ENCODE measurements at places on chromosomes 12 and 14.

GRCh38 chr14:90056826-90057225 is 5.0 kb upstream of the KCNK13 start:
- no peak for DNase-seq

DNA sequence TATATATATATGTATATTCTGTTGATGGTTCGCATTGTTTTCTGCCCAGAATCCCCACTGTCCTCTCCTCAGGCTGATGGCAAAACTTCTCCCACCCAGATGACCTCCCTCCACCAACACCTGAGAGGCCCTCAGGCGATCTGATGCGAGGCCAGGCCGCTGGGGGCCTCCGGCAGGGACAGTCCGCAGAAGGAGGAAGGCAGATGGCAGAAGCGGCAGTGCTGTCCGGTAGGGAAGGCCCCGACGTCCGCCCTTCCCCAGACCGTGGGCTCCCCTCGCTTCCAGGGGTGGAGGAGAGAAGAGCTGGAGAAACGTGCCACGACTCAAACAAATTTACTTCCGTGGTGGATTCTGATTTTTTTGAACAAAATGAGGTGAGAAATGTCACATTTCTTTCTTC is 178.3 kb upstream of the RGS6 start:
- DNase-seq: no peak

DNA sequence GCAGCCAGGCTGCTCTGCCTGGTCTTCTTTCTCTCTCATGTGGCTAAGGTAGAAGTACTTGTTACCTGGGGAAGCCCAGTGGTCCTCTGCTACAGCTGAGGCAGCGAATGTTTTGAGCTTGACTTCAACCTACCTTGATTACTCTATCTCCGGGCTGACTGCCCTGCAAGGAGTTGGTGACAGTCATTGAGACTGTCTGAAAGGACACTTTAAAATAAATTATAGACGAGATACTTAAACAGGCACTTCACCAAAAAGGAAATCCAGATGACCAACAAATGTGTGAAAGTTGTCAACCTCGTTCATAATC is 474 bp upstream of the CIT start:
- no peak for DNase-seq

GRCh38 chr12:81070846-81071245 is 7.0 kb upstream of the ACSS3 start:
- DNase-seq: no peak

DNA sequence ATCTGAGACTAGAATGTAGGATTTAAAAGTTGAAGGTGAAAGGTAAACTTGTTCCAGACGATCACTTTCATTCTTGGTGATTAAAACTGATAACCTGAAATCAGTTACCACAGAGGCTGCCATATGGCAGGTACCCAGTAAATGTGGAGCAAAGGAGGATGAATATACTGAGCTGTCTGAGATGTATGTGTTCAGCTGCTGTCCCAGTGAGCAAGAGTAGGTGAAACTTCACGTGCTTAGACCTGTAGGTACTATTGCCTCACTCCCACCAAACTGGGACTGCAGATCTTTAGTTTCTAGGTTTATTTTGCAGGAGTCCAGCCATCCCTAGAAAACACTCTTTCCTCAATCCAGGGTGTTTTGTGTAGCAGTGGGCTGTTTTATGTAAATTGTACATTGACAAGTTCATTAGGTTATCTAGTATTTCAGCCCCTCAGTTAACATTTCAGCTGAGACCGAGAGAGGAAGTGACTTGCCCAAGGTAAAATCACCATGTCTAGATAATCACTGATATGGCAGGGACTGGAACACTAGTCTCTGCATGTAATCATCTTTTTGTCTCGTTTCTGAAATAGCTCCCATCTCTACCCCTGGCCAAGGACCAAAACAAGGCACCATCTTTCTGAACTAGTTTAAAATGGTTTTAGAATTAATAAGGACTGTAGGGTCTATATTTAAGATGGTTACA is 62.7 kb downstream of the ATG14 start:
- DNase-seq: no peak

- no peak for DNase-seq
Measured at GRCh38 chr14:23018107-23018506, 8.2 kb upstream of the C14orf93 start.

GRCh38 chr12:93323625-93324329 is 53.9 kb upstream of the NUDT4 start:
- no peak for DNase-seq

- no peak for DNase-seq
Measured at GRCh38 chr14:74898694-74899093, 17.0 kb downstream of the DLST start.

DNA sequence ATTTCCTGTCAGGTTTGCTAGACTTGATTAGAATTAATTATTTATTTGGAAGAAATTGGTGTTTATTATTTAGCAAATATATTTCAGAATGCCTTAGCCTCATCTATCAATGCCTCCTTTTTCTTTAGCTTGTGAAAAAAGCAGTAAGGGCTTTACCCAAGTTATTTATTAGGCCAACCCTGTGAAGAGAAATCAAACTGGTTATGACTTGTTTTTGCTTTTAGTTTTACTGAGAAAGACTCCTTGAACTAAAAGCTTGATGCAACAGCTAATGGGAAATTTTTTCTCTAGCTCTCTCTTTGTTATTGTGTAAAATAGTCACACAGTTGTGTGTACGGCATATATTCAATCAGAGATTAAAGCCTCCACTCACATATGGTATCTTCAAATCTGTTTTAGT is 306.8 kb downstream of the DIO2 start:
- DNase-seq: no peak

- no peak for DNase-seq
Measured at GRCh38 chr14:36870776-36871175, 209.1 kb downstream of the PAX9 start.

- no peak for DNase-seq
Measured at GRCh38 chr14:24072436-24072835, 1.1 kb downstream of the CPNE6 start.

- no peak for DNase-seq
Measured at GRCh38 chr14:69324341-69324931, 64.5 kb downstream of the GALNT16 start.

GRCh38 chr12:124963211-124963610 is 25.7 kb downstream of the DHX37 start:
- no peak for DNase-seq

- DNase-seq: no peak
Measured at GRCh38 chr12:22116376-22116775, 70.4 kb downstream of the CMAS start.

- no peak for DNase-seq
Measured at GRCh38 chr12:2160043-2160442, 107.3 kb downstream of the CACNA1C start.

- DNase-seq: no peak
Measured at GRCh38 chr12:96404696-96405095, 4.5 kb upstream of the CDK17 start.

Measured in stimulated activated CD4-positive, alpha-beta T cell treated with anti-CD3 and anti-CD28 coated beads, TNF-alpha, amount 100 ng/mL, for 1 hour (primary cell).